ENCODE measurements at places on chromosomes 1 and 21.

- no peak for DNase-seq
Measured at GRCh38 chr1:116755681-116756080, 1.5 kb downstream of the CD2 start.

GRCh38 chr1:175413367-175413766, 220.8 kb upstream of the KIAA0040 start:
- no peak for DNase-seq

GRCh38 chr1:95723346-95723745, 489.3 kb downstream of the RWDD3 start:
- no peak for DNase-seq

GRCh38 chr1:245448975-245449431, 294.2 kb downstream of the KIF26B start:
- no peak for DNase-seq

DNA sequence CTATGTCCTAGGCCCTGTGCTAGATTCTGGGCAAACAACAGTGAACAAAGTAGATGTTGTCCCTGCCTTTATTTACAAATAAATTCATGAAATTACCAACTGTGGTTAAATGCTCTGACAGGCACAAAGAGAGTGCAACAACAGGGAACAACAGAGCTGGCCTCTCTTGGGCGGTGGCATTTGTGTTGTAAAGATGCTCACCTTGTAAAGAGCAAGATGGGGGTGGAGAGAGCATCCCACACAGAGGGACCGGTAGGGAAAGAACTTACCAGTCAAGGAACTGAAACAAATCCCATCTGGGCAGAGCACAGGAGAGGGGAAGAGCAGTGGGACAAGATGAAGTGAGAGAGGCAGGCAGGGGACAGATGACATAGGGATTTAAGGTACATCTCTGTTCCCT, 21.6 kb upstream of the SLC22A15 start:
- DNase-seq: no peak

GRCh38 chr1:247456021-247456420, 1.9 kb downstream of the OR2B11 start:
- no peak for DNase-seq

- DNase-seq: no peak
Measured at GRCh38 chr21:35861661-35862060, 198.7 kb downstream of the SETD4 start.

GRCh38 chr1:180163041-180163440, 8.4 kb downstream of the QSOX1 start:
- no peak for DNase-seq

GRCh38 chr1:158333405-158334155, 2.2 kb upstream of the CD1B start:
- no peak for DNase-seq

- peak; percentile 55 for DNase-seq
Measured at GRCh38 chr1:205568469-205569361, 63.1 kb downstream of the ELK4 start.

GRCh38 chr1:17304151-17304825, 3.7 kb upstream of the PADI4 start:
- DNase-seq: no peak

- DNase-seq: no peak
Measured at GRCh38 chr1:222732216-222733159, 4.5 kb upstream of the FAM177B start.

GRCh38 chr1:47694011-47694890, 256.4 kb downstream of the FOXD2 start:
- no peak for DNase-seq

DNA sequence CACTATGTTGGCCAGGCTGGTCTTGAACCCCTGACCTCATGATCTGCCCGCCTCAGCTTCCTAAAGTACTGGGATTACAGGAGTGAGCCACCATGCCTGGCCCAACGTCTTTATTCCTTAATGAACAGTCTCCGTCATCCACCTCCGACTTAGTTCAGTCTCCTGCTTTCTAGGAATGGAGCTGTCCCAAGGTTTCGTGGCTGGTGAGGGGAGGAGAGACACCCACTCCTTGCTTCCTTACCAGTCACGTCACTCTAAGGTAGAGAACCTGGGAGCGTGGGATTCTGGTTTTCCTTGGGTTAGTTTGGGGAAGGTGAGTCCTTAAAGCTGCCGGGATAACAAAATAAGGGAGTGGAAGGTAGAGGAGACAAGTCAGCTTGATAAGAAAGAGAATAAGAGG, 55.0 kb upstream of the ATP2B4 start:
- no peak for DNase-seq

GRCh38 chr1:118075116-118075515, 109.9 kb downstream of the SPAG17 start:
- no peak for DNase-seq

GRCh38 chr21:30497065-30497464, at the start of gene KRTAP19-4:
Gene KRTAP19-4 (minus strand): TSS chr21:30497165. CDS start chr21:30497110, 55 bp downstream.
- no peak for DNase-seq

- DNase-seq: peak; percentile 50
Measured at GRCh38 chr1:157116737-157117103, 17.1 kb upstream of the ETV3L start.

- DNase-seq: no peak
Measured at GRCh38 chr1:19967808-19968207, 11.6 kb downstream of the PLA2G2A start.

GRCh38 chr1:171834821-171835220, 6.5 kb upstream of the DNM3 start:
- DNase-seq: no peak

GRCh38 chr21:39125752-39126485, 57.3 kb downstream of the PSMG1 start:
- DNase-seq: peak; percentile 76
